ENCODE measurements at places on chromosomes 1 and 21.
A peak's percentile ranks its signal among the peaks of the same experiment; 100 is the strongest.

- DNase-seq: no peak
Measured at GRCh38 chr1:206082831-206083695, 30.1 kb downstream of the RHEX start.

DNA sequence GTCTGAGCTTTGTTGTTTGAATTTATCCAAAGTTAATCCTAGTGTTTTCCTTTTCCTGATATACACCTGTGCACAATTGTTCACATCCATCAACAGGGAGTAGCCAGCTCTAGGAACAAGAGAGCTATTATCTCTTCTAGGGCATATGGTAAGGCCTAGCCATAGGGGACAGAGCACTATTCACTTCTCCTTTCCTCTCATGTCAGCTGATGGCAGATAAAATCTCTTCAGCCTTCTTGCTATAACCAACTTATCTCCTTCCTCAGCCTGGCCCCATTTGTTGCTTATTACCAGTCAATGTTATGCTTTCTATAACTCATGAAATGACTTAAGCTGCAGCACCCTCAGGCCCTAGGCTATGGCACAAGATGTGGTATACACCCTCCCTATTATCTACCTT is 38.9 kb downstream of the PATJ start:
- DNase-seq: no peak

GRCh38 chr1:164575356-164575886 is 16.4 kb downstream of the PBX1 start:
- no peak for DNase-seq

GRCh38 chr1:245198748-245199516 is 44.1 kb downstream of the KIF26B start:
- no peak for DNase-seq

DNA sequence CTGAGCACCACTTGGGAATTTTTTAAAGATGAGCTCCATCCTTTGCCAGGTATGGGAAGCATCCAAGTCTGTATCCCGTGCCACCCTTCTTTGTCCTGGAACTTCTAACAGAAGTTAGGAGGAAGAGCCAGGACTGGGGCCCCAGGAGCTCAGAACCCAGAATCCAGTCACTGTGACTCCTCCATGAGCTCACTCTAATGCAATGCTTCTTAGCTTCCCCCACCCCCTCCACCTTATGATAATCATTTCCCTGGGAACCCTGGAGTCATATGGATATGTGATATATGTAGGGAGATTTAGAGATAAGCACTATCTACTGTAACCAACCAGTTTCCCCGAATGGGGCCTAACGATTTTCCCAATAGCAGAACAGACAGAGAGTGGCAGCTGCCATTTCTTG is 758 bp upstream of the SPRR5 start:
- DNase-seq: no peak

- no peak for DNase-seq
Measured at GRCh38 chr1:244096066-244096610, 45.1 kb downstream of the ZBTB18 start.

GRCh38 chr1:60088620-60089155 is 15.1 kb upstream of the C1orf87 start:
- no peak for DNase-seq

GRCh38 chr1:62941780-62942179 is 157.8 kb downstream of the ATG4C start:
- no peak for DNase-seq

GRCh38 chr1:32014199-32014947 is 705 bp downstream of the KHDRBS1 start:
- DNase-seq: no peak

GRCh38 chr1:194081444-194081843 is 895.0 kb upstream of the B3GALT2 start:
- no peak for DNase-seq

DNA sequence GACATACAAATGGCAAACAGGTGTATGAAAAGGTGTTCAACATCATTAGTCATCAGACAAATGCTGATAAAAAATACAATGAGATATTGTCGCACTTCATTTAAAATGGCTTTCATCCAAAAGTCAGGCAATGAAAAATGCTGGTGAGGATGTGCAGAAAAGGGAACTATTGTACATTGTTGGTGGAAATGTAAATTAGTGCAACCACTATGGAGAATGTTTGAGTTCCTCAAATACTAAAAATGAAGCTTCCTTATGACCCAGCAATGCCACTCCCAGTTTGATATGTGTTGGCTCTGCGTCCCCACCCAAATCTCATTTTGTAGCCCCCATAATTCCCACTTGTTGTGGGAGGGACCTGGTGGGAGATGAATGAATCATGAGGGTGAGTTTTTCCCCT is 309.7 kb upstream of the ZRANB2 start:
- DNase-seq: no peak

GRCh38 chr1:77680173-77680572 is 2.3 kb downstream of the ZZZ3 start:
- DNase-seq: peak; percentile 48

- DNase-seq: no peak
Measured at GRCh38 chr1:171313319-171313834, 606 bp upstream of the FMO4 start.

DNA sequence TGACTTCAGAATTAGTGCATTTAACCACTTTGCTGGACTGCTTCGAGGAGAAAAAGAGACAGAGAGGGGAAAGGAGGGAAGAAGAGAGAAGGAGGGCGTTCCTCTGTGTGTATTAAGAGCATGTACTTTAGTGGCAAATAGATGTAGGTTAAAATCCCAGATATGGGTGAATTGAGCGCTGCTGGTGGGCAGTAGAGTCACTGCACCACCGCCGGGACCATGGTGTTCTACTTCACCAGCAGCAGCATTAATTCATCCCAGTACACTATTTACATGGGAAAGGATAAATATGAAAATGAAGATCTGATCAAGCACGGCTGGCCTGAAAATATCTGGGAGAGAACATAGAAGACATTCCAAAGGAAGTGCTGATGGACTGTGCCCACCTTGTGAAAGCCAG is 20.9 kb upstream of the PPIE start:
- no peak for DNase-seq

- no peak for DNase-seq
Measured at GRCh38 chr1:56933161-56933560, 32.7 kb downstream of the C8B start.

DNA sequence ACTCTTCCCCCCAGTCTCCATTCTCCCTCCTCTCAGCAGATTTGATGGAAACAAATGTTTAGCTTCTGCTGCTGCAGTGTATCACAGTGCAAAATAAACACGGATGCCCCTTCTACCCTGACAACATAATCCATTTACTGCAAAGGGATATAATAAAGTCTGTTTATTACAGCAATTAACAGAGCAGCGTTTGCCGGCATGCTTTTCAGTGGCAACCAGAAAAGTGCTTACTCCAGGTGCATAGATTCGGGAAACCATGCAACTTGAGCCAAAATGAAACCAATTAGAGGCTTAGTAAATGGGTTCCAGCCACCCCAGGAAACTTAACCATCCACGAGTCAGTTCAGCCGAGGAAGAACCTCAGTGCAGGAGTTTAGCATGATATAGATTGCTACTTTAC is 12.9 kb upstream of the LEMD1 start:
- no peak for DNase-seq

DNA sequence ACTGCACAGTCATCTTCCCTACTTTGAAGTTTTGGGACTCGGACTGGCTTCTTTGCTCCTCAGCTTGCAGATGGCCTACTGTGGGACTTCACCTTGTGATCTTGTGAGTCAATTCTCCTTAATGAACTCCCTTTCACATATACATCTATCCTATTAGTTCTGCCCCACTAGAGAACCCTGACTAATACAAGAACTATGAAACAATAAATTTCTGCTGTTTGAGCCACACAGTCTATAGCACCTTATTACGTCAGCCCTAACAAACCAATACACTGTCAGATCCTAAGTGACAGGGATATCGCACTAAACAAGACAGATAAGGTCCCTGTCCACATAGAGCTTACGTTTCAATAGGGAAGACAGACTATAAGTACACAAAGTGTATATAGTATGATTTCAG is 120.1 kb downstream of the PLPP3 start:
- DNase-seq: no peak

DNA sequence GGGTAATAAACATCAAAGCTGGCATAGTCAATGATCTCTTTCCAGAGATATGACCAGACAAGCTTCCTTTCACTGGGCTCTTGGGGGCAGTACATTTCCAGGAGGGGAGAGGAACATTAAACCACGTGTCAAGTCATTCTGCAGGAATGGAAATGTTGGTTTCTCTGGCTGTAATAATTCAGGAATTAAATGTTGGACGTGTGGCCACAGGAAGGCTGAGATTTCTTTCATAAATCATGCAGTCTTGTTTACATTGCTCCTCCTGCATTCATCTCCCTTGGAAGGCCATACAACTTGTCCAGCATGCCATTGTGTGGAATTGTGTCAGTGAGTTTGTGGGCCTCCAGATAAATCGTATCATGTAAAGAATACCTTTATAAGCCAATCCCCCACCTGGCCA is 259.2 kb downstream of the ADGRL2 start:
- DNase-seq: no peak

DNA sequence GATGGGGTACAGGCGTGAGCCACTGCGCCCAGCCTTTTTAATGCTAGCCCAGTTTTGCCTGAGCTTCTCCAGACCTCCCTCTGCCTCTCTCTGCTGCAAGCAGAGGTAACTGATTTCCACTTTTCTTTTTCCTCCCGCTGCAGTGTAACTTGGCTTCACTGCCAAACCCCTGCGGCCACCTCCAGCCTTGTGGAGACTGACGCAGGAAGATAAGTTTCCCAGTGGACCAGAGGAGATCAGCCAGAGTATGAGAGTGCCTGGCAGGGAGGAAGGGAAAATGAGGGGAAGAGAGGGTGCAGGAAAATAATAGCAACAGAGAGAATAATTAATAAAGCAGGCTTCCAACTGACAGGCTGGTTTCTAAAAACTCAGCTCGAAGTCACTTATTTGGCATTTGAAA is 143.7 kb downstream of the PCNX2 start:
- no peak for DNase-seq

- DNase-seq: peak; percentile 24
Measured at GRCh38 chr1:170619241-170620028, 44.5 kb upstream of the PRRX1 start.

DNA sequence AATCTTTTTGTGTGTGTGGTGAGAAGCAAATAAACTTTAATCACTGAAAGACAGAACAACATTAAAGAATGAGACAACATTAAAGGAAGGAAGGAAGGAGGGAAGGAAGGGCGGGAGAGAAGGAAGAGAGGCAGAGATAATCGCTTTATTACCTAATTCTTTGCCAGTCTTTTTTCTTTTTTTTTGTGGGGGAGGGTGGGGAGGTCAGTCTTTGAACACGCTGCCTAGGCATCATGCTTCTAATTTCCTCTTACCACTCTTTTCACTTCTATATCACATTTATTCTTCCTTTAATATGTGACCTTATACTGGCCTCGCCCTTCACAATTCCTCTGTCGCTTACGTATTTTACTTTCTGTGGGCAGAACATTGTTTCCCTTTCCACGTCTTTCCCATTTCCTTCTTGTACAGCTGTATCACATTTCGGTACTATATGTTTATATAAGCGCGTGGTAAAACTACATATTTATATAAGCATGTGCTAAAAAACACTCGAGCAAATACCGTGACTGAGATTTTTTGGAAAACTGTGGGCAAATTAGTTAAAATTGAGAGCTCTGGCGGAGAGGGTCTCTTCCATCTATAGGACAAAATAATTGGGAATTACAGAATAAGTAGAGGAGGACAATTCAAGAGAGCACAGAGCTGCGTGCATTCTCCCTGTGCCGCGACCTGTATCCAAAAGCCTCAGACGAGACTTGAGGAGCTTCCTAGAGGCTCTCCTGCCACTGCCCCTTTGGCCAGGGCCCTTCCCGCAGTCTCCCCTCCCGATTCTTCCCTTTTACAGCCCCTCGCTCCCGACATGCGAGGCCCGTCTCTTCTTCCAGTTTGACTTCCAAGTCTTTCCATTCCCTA is 823 bp upstream of the PRKAA2 start:
- DNase-seq: no peak

- no peak for DNase-seq
Measured at GRCh38 chr1:206896261-206896660, 982 bp upstream of the IL24 start.

DNA sequence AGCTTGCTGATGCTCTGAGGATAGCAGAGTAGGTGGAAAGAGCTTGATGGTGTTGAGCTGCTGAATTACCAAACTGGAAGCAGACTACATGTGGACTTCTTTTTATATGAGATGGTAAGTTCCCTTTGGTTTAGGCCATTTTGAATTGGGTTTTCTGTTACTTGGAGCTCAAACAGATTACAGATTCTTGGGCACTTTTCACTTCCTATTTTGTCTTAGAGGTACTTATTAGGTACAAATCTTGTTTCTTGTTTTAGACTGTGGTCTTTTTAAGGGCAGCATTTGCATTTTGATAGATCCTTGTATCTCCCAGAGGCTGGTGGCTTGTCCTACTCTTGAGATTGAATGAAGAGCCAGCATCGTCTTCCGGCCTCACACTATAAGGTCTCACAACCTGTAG is 70.2 kb downstream of the GADD45A start:
- DNase-seq: no peak

DNA sequence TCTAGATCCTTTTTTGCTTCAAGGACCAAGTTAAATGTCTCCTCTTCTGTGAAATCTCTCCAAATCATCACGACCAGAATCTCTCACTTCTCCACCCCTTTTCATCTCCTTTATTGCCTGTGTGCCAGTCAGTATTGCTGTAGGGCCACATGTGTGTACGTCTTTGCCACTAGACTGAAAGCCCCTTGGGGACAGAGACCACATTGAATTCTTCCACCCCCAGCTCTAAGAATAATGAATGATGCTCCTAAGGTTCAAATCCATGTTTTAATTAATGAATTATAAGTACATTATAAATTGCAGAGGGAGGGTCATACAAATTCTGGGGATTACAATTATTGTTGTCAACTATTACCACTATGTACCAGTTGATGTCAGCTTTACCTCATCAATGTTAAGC is 343.8 kb downstream of the USP25 start:
- DNase-seq: no peak

- DNase-seq: no peak
Measured at GRCh38 chr1:170290991-170291390, 145.2 kb downstream of the NTMT2 start.

- no peak for DNase-seq
Measured at GRCh38 chr1:231420959-231421545, 1.0 kb downstream of the EGLN1 start.

GRCh38 chr21:33264561-33264960 is 1.6 kb upstream of the IL10RB start:
- DNase-seq: no peak
